Fibroblast of upper back skin (primary cell): ENCODE measurements at places on chromosomes 11 and 22.

DNA sequence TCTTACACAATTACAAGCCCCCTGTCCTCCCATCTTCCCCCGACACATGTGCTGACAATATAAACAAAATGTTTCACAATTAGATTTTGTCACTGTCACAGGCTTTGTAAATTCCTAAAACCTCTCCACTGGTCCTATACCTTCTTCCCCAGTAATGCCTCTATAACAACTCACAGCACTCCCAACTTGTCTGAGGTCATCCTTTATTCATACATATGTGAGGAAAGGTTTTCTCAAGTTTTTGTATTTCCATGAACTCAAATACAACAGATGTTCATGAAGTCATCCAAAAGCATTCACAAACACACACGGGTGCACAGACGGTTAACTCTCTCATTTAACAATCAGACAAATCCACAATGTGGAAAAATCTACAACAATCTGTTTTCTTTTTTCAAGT, 1.9 kb downstream of the OR52H1 start:
- peak; percentile 39 for DNase-seq

DNA sequence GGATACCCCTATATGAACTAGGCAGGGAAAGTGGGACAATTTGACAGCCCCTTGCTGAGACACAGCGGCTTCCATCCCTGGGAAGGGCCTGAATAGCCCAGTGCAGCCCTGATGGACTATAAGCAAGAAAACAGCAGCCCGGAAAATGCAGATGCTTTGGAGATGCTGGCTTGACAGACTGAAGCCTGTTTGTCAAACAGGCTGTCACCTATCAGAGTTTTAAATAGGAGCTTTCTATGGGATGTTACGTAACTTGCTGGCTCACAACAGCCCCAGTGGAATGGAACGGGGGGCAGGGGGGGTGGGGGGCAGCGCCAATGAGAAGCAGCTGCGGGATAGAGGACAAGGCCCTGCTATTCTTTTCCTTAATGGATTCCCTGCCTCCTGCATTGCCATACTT, 91.9 kb upstream of the NTM start:
- DNase-seq = no peak

DNA sequence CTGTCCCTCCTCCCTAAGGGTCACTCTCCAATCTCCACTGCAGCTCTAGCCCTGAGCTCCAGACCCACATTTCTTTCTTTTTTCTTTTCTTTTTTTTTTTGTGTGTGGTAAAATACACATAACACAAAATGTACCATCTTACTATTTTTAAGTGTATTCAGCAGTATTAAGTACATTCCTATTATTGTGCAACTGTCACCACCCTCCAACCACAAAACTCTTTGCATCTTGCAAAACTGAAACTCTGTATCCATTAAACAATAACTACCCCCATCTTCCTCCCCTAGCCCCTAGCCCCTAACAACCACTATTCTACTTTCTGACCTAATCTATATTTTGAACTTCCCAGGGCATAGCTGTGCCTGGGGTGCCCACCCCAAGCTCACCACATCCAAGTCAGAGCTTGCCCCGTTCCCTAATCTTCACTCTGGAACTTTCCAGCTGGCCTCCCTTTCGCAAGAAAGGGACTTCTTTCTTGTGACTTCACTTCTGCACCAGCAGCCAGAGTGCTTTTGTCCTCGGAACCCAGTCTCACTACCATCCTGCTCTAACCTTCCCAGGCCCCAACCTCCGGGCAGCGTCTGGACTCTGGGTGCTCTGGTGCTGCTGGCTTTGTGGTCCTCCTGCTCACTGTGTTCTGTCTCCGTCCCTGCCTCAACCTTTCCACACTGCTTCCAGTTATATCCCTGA, 30.7 kb downstream of the PARVG start:
- DNase-seq = no peak

DNA sequence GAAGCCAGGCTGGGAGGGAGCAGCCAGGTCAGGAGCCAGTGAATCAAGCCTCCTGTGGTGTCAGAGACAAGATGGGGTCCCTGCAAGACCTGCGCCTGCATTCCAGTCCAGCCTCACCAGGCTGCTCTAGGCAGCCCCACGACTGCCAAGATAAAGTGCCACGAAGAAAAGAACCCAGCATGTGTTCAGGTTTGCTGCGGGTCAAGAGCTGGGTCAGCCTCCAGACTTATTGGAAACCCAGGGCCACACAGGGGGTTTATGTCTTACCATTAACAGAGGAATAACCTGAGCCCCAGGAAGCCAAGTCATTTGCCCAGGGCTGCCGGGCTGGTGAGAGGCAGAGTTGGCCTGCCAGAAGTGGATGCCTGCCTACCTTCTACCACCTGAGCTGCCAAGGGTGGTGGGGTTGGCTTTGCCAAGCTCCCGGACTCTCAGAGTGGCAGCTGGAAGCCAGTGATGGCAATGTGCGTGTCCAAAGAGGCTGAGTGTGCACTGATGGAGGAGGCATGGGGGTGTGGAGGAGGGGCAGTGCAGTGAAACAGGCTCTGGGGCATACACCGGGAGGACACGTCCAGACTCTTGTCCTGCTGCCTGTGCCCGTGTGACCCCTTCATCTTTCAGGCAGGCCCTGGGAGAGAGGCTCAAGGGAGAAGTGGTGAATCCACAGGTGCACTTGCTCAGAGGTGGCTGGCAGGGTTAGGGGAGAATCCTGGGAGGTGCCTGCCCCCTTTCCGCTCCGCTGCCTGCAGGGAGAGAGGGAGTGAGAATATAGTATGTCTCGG, 1.7 kb downstream of the RASD2 start:
- DNase-seq = no peak

- no peak for DNase-seq
These were observed 22.8 kb upstream of the SYT7 start for GRCh38 chr11:61603667-61604066.

DNA sequence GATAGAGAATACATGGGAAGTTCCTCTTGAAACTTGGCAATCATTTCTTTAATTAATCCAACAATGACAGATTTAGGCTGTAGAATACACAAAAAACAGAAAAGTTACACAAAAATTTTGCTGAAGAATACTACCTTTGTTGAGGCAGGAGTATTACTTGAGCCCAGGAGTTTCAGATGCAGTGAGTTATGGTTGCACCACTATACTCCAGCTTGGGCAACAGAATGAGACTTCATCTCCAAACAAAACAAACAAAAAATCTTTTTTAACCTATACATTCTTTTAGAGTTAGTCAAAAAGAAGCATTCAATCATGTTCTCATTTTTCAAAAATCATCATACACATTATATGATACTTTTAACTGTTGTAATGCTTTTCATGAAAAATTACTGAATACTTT, 22.1 kb downstream of the UEVLD start:
- DNase-seq = peak; percentile 7

DNA sequence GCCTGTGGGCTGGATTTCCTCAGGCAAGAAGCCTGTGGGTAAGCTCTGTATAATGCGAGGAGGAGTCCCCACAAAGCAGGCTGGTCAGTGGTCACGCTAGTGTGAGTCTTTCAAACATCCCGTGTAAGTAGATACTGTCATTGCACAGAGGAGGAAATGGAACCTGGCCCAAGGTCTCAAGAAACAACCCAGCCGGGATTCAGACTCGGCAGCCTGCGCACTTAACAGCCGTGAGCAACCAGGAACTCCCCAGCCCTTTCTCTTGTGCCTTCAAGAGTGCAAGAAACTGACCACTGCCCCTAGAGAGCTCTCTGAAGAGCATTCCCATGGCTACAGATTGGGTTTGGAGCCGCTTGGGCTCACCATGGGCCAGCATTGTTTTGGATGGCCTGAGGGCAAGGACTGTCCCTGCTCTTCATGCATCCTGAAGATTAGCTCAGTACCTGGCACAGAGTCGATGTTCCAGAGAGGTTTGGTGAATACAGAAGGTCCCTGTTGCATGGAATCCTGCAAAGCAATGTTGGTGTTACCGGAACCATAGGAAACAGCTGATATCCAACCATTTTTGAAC, 6.0 kb downstream of the MPST start:
- no peak for DNase-seq

GRCh38 chr22:49334449-49334789, 493.3 kb downstream of the BRD1 start:
- no peak for DNase-seq

- no peak for DNase-seq
These were observed 532.9 kb downstream of the TBC1D22A start for GRCh38 chr22:47295226-47295901.

DNA sequence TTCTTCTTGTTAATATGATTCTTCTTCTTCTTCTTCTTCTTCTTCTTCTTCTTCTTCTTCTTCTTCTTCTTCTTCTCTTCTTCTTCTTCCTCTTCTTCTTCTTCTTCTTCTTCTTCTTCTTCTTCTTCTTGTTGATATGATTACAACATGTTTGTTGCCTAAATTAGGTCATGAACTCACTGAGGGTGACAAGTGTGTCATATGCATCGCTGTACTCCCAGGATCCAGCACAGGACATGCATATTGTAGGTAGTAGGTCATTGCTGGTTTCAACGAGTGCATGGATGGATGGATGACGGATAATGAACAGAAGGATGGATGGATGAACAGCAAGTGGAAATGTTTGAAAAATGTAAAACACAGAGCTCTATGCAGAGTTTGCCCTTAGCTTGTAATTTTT, 14.9 kb upstream of the PVALB start:
- no peak for DNase-seq

- DNase-seq = no peak
These were observed 15.6 kb upstream of the CHRNA10 start for GRCh38 chr11:3686751-3687150.

DNA sequence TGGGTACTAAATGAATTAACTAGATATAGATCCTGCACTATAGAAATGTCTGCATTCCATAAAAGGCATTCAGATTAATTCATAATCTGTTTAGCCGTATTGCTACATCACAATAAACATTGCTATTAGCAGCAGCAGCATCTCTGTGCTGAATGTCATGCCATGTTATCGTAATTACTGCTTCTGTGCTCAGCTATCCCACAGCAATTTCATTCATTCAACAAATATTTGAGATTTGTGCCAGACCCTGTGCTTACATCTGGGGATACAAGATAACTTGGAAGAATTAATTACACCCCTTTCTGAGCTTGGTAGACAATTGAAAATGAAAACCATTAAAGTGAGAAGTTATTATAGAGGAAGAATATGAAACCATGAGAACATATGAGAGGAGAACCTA, 185.8 kb upstream of the C11orf87 start:
- DNase-seq = no peak

DNA sequence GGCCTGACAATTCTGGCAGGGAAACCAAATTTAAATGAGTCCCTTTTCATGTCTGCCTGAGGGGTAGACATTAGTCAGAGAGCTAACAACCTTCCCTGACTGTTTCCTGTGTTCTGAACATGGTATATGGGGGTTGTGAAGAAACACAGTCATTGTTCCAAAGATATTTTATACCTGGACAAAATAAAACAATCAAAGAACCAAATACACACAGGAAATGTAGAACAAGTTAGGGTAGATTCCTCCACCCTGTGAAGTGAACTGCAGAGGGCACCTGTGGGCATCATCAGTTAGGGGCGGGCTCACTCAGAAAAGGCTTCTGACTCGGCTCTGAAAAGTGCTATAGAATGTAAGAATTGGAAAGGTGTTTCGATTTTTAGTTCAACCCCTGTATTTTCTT, 231.9 kb upstream of the CADM1 start:
- no peak for DNase-seq

DNA sequence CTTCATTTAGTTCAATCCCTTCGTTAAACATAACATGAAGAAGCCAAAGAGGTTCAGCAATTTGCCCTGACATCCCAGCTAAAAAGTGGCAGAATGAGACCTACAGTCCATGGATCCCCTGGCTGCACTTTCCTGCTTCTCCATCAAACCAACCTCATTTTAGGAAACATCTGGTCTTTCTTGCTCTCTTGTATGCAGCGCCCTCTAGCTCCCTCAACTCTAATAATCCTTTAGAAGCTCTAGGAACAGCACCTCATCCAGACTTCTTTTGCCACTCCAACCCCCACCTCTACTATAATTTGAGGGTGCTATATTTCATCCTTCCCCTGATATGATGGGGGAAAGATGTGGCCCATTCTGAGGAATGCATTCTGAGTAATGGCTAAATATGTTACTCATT, 7.4 kb downstream of the CNTF start:
- DNase-seq = peak; percentile 54

DNA sequence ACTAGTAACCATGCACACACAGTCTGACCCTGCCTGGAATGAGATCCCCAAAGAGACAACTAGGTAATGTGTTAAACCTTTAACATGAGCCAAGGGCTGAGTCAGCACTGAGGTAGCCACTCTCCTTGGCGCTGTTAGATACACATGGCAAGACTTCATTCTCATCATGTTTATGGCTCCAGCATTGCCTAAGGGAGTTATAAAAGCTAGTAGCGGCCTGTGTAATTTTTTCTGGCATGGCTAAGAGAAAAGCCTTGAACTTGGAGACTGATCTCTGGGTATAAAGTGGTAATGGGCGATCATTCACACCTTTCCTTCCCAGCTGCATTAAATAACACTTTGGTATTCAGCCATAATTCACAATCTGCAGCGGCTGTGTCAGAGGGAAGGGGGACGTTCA, 779.7 kb upstream of the LRRC4C start:
- DNase-seq = peak; percentile 96

DNA sequence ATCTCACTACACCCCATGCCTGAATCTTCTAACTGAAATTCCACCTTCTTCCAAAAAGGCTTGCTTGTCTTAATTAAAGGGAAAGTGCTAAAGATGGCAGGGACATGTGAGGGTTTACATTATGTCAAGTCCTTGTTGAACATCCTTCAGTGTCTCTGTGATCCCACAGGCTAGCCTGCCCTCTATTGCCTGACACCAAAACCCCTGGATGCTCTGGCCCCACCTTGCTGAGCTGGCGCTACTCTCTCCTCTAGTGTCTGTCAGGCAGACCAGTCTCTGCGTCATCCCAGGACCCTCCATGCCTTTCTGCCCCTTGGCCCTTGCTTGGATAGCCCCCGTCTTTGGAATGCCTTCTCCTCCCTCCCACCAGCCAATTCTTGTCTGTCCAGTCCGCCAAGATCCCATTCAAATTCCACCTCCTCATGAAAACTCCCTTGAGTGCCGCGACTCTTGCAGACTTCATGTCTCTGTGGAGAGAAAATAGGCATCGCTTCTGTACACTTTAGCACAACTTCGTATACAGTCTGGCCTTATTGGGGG, 69.3 kb downstream of the PKNOX2 start:
- no peak for DNase-seq

GRCh38 chr22:48619721-48620120, 1208.0 kb downstream of the BRD1 start:
- no peak for DNase-seq
